ENCODE measurements at places on chromosomes 12 and 14.

- DNase-seq = no peak
Measured at GRCh38 chr12:45257185-45257930, 41.5 kb downstream of the ANO6 start.

DNA sequence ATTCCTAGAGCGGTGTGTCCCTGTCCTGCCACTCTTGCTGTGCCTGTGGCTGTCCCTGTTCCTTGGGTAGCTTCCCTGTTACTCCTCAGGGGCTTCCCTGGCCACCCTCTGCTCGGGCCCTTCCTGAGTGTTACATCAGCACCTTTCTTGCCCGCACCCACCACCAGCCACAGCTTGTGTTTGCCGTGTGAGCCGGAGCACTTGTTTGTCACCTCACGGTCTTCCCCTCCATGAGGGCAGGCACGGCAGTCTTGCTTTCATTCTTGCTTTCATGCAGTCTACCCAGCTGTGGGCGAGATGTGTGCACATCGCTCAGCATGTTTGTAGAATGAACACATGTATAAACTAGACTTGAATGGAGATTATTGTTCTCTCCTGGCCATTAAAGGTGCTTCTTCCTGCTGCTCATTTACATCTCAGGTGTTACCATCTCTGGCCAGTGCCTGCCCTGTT lies 42.0 kb downstream of the TRAF3 start:
- no peak for DNase-seq

DNA sequence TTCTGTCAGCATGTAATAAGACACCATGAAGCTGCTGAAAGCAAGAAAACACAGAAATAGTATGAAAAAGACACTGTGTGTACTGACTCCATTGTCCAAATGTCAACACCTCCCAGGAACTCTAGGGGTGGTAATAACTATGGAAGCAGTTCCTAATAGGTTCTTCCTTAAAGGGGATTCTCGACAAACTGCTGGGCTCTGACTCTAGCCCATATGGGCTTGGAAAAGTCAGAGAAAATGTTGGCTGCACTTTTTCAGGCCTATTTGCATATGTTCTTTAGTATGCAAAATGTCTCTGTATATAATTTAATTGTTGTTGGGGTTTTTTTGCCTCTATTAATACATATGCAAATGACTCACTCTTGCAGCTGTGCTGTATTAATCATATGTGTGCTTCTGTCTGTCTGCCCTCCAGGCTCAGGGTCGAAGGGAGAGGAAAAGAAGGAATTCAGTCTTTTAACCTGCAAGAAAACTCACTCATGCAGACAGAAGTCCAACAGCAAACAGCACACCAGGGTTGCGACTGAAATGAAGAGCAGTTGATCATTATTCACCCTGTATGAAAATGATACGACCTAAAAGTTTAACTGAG lies 317.6 kb downstream of the SOX5 start:
- DNase-seq = no peak

DNA sequence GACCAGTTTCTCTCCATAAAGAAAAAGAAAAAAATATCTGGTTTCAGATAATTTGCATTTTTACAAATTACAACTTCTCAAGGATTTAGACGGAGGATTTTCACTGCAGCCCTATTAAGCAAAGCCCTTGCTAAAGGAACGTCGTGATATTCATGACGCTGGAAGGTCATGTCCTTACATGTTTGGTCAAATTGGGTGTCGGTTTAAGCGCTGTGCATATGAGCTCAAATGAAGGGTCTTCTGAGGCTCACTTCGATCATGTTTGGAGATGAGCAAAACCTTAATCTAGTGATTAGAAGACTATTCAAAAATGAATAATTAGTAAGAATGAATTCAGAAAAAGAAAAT lies 67.3 kb upstream of the USP15 start:
- no peak for DNase-seq

DNA sequence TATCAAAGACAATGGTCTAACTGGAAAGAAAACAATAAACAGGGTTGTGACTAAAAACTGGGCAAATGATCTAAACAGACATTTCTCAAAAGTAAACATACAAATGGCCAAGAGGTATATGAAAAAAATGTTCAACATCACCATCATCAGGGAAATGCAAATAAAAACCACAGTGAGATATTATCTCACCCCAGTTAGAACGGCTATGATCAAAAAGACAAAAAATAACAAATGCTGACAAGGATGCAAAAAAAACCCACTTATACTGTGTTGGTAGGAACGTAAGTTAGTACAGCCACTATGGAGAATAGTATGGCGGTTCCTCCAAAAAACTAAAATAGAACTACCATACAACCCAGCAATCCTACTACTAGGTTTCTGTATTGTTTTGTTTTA lies 470.1 kb downstream of the RGS6 start:
- no peak for DNase-seq

- no peak for DNase-seq
Measured at GRCh38 chr14:103216857-103217256, 93.6 kb downstream of the TNFAIP2 start.

DNA sequence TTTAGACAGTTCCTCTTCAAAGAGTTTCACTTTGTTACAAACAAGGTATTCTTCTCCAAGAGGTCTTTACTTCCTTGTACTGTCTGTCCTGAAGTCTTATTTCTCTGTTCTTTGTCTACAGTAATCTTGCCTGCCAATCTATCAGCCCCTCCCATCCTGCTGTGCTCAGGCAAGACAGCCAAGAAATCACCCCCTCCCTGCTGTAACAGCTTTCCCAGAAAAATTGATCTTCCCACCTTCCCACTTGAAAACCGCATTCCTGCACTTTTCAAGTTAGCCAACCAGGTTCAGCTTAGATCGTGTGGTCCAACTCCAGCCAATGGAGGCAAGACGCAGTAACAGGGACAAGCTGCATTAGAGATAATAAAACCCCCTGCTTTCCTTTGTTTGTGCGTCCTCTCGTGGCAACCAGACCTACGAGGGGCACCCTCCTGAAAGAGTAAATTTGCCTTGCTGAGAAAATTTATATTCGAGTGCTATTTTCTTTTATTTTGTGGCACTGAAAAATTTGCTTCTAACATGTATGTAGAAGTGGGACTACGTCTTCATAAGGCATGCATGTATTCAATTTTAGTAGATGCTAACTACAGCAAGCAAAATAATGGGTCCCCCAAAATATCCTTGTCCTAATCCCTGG lies 46.5 kb upstream of the ESR2 start:
- no peak for DNase-seq

DNA sequence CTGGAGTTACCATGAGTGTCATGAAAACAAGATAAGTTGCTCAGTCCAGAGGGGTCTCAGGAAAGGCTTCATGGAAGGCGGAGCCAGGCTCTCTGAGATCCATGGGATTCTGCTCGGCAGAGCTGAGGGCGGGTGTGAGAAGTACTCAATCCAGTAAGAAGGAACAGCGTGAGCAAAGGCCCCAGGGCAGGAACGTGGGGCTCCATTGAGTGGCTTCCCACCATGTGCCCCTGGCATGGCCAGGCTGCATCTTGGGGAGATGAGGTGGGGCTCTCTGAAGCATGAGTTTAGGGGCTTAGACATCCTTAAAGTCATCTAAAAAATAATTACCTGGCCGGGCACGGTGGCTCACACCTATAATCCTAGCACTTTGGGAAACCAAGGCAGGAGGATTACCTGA lies 58.0 kb downstream of the ARL6IP4 start:
- DNase-seq = no peak

GRCh38 chr14:69346710-69347109 lies 51.4 kb downstream of the ERH start:
- no peak for DNase-seq

- DNase-seq = no peak
Measured at GRCh38 chr12:71627438-71628002, 36.1 kb downstream of the ZFC3H1 start.

- no peak for DNase-seq
Measured at GRCh38 chr12:24482882-24483604, 465.9 kb downstream of the BCAT1 start.

- DNase-seq = no peak
Measured at GRCh38 chr12:42086031-42086430, 58.6 kb downstream of the GXYLT1 start.

DNA sequence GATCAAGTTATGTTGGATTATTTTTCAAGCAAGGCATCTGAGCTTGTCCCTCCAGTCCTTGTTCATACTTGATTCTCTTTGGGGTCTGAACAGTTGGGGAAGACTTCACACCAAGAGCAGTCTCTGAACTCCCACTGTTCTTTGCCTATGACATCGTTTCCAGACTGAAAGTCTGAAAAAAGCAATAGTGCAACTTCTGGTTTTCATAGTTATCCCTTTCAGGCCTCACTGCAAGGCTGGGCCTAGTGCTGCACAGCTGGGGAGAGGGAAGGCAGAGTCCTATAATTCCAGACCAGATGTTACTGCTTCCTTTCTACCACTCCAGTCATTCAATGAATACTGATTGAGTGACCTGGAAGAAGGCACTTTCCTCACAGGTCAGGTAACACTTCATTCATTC lies 187.1 kb upstream of the CCND2 start:
- DNase-seq = no peak

GRCh38 chr12:131808744-131809371 lies 19.3 kb upstream of the MMP17 start:
- DNase-seq = no peak

Data from activated CD8-positive, alpha-beta memory T cell treated with anti-CD3 and anti-CD28 coated beads for 1 hour (primary cell).